CD8-positive, alpha-beta memory T cell (primary cell): ENCODE measurements at places on chromosomes 1 and 21. TPM values are rescaled to one million over a fixed set of nuclear protein-coding genes. Genes with fewer than 3 reads are reported as not detected.

PINK1 gene
- total RNA-seq = 7.9 TPM

KRTAP19-3 gene
- not detected for total RNA-seq

AURKAIP1 gene
- total RNA-seq = 169 TPM

SLC6A9 gene
- 7.3 TPM for total RNA-seq

CD247 gene
- total RNA-seq = 130 TPM

MROH7 gene
- total RNA-seq = not detected

ELK4 gene
- total RNA-seq = 88.7 TPM

TUT4 gene
- 54.1 TPM for total RNA-seq

GBP5 gene
- total RNA-seq = 74.5 TPM

DNA sequence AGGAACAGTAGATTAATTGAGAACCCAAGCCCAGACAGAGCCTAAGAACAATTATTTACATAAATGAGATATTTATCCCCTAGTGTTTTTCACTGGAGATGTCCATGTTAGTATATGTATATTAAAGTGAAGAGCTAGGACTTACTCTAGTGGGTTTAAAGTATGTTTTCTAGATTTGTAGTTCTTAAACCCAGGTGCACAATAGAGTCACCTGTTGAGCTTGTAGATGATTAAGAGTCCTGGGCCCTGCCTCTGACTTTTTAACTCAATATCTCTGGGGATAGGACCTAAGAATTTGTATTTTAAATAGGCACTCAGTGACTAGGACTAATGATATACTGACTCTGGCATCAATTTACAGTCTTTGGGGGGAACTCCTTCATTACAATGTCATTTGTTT lies 112.8 kb downstream of the DNAH14 start:
- DNase-seq = no peak

DNA sequence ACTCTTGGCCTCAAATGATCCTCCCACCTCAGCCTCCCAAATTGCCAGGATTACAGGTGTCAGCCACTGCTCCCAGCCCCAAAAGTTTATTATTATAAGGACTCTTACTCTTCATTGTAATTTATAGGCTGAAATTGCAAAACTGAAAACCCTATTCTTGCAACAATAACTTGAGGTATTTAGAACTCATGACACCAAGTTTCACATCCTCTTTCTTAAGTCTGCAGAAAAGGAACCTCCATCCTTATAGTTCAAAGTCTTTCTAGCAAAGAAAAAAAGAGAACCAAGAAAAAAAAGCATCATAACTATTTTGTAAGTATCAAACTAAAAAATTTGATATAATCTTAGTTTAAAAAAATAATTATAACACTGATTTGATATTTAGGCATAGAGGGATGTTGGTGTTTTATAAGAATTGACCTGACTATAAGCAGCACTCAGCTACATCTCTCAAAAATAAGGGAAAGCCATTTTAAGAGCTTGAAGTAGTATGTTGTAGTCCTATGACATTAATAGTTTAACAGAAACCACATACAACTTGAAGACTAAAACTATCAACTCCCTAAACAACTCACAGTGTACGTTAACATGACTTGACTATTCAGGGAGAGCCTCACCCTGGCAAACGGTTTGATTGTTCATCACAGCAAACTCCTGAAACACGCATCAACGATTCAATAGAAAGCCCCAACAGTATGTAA lies 122.4 kb downstream of the AKT3 start:
- DNase-seq = no peak

GRCh38 chr1:57471995-57472394 lies 48.1 kb upstream of the DAB1 start:
- DNase-seq = no peak

- DNase-seq = no peak
These were observed 1.8 kb downstream of the KRTAP10-1 start for GRCh38 chr21:44537930-44538911.

GRCh38 chr1:204544321-204544720 lies 28.1 kb downstream of the MDM4 start:
- no peak for DNase-seq

- DNase-seq = no peak
These were observed 178.3 kb downstream of the ATG4C start for GRCh38 chr1:62962014-62962812.

- no peak for DNase-seq
These were observed 372.3 kb downstream of the TTLL7 start for GRCh38 chr1:83626603-83627002.

- DNase-seq = no peak
These were observed 52.4 kb upstream of the PAX7 start for GRCh38 chr1:18578271-18578670.

- DNase-seq = no peak
These were observed 47.1 kb upstream of the OLIG2 start for GRCh38 chr21:32978331-32979270.

- no peak for DNase-seq
These were observed 21.2 kb downstream of the SLC30A10 start for GRCh38 chr1:219906924-219907771.

GRCh38 chr21:42174173-42174572 lies 44.8 kb upstream of the ABCG1 start:
- no peak for DNase-seq

DNA sequence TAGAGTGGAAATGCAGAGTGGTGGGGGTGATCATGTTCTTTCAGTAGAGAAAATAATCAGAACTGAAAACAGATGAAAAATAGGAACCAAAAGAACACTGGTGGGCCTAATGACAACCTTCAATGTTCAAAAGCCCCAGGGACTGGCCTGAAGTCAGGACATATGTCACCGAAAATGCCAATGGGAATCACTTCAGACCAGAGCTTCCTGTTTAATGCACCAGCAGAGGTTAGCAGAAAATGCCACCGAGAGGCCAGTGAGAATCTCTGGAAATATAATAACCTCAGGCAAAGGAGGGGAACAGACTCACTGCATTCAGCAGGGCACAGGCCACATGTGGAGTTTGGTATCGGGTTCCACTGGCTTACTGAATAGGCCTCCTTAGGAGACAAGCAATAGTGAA lies 15.9 kb upstream of the CD58 start:
- no peak for DNase-seq

DNA sequence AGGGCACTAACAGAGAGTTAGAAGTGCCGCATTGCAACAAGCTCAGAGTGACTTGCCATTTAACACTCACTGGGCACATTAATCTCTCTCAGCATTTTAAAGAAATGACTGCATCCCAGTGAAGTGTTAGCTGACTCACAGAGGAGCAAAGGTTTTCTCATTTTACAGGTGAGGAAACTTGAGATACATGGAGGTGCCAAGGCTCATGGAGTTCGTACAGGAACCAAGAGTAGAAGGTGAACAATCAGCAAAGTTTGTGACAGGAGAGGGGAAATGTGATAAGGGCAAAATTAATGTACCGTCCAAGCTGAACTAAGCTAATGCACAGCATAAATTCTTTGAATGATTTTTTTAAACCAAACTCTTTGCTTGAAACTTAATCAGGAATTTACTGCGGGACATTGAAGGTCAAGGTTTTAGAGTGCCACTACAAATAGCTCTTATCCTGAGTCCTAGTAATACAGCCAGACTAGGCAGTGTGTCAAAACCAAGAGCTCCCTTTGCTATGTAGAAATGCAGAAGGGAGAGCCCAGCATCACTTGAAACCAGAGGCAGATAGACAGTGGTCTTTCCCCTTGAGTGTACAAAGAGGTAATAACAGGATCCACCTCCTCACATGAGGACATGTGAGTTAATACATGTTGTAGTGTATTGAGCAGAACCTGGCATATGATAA lies 22.4 kb upstream of the NTPCR start:
- DNase-seq = no peak

- DNase-seq = no peak
These were observed 49.0 kb downstream of the NRIP1 start for GRCh38 chr21:15015622-15016471.

- no peak for DNase-seq
These were observed 26.7 kb downstream of the MIA3 start for GRCh38 chr1:222644636-222644980.

GRCh38 chr21:43949499-43950208 lies 62.5 kb upstream of the TRAPPC10 start:
- DNase-seq = no peak

GRCh38 chr1:78549891-78550290 lies 59.1 kb downstream of the PTGFR start:
- no peak for DNase-seq

- DNase-seq = no peak
These were observed 64.8 kb downstream of the GPR137B start for GRCh38 chr1:236207121-236207520.

DNA sequence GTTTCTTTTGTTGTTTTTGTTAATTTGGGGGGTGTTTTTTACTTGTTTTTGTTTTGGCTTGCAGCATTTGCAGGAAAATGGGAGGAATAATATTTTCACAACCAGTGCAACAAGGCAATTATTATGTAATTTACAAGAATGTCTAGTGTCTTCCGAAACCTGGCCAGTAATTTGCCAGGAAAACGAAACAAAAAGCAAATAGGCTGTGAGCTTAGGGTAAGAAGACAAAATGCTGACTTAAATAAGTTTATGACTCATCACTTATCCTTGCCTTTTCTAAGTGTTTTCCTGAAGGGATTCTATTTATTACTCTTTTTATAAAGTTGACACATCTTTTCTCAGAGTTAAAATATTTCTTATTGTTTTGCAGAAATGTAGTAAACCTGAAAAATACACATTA lies 49.8 kb downstream of the KCNT2 start:
- no peak for DNase-seq

GRCh38 chr1:185158800-185159199 lies 1.8 kb downstream of the SWT1 start:
- no peak for DNase-seq

GRCh38 chr1:56105397-56105796 lies 474.0 kb downstream of the PLPP3 start:
- no peak for DNase-seq

- no peak for DNase-seq
These were observed 3.6 kb downstream of the AK4 start for GRCh38 chr1:65151641-65152040.

DNA sequence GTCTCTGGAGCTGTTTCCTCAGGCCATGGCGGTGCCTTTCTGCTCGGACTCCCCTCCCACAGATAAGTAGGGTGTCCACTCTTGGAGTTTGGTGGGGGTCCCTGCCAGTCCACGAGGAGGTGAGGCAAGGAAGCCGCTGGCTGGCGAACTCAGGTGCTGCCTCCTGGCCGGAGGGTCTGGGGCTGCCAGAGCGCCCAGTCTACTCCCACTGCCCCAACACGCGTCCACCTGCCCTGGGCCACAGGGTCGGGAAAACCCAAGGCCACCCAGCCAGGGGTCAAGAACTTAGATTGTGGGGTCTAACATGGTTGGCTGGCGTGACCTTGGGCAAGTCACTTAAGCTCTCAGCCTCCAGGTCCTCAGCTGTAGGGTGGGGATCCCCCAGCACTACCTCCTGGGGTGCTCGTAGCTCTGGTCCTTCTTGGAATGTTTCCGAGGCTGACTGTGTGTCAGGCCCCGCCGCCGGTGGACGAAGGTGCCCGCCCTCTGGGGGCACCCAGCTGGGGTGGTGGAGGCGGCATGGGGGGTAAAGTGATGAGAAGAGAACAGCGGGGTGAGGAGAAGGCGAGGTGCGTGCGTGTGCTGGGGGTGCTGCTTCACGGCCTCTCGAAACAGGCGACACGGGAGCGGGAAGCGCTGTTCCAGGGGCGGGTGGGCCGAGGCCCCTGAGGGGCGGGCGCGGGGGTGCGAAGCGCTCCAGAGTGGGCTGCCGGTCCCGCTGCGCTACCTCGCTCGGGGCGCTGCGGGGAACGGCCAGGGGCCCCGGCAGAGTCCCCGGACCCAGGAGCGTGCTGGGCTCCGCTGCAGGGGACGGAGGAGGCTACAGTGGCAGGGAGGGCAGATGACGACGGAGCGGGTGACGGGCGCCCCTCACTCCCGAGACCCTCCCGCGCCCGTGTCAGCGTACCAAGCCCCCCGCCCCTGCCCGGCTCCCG lies 1.2 kb downstream of the SH2D5 start:
- no peak for DNase-seq

DNA sequence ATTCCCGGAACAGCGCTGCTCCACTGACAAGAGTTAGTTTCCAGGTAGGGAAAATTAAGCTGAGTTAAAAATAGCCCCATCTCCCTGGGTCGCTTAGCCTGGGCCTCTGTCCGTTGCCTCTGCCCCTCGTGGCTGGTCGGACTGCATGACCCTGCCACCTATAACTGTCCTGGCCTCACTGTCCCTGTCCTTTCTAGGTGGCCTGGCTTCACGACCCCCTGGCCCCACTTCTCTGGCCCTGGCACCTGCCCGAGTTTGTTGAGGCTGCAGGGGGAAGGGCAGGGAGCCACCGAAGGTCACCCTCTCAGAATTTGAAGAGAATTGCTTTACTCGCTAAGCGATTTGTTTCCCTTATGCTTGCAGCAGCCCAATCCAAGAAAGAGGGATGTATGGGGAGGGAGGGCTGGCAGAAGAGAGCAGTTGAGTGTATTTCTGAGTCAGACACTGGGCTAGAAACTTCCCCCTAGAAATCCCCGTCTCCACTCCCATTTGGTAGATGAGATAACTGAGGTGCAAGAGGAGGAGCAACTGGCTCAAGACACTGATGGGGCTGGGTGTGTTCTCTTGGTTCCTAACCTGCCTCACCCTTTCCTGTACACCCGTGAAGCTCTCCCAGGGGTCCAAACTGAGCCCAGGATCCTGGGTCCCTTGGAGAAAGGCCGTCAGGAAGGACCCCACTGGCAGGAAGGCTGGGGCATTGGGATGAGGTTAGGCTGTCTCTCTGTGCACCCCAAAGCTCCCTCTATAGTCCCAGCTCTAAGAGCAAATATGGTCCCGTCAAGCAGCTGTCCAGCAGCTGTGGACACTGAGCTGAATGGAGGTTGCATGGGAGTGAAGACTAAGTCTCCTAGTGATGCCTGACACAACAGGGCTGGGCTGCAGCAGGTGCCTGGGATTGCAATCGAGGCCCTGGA lies 2.9 kb upstream of the EDN2 start:
- DNase-seq = no peak

DNA sequence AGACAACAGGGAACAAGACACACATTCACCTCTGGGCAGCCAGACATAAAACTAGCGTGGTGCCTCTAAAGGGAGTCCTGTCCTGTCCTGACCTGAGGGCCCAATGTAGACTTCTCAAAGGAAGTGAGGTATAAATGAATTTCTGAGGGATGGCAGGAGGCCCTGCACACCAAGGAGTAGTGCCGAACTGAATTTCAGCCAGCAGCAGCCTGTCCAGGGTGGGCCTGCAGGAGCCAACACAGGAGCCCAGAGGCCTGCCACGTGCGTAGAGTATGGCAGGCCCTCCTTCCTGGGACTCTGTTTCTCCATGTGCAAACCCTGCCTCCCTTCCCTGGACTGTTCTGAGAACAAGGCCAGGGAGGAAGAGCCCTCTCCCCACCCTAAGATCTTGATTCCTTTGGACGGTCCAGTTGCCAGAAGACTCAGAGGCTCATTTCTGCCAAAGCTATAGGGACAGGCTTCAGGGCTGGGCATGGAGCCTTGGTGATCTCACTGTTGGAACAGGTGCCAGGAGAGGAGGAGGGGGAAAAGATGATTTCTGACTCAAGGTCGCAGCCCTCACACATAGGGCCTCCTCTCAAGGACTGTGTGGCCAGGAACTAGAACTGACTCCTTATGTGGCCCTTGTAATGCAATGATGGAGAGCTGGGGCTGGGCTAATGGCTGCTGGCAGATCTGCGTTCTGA lies 1.8 kb upstream of the FABP3 start:
- DNase-seq = no peak

DNA sequence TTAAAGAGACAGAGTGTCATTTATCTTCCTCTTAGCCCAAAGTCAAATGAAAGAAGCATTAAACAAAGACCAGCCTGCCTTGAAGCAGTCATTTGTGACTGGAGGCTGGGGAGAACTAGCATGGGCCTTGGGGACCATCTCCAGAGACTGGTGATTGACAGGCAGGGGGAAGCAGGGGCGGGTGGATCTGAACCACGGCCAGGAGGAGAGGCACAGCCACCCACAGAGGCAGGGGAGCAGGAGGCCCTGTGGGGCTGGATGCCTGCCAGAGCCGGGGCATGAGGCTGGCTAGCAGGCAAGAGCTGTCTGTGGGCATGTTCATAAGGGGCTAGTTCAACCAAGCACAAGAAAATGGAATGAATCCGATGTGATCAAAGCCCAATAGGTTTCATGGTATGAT lies 73.9 kb downstream of the PLXNA2 start:
- no peak for DNase-seq
